ENCODE measurements at places on chromosomes 16 and 17. TPM values are rescaled to one million over a fixed set of nuclear protein-coding genes. Genes with fewer than 3 reads are reported as not detected.

DNA sequence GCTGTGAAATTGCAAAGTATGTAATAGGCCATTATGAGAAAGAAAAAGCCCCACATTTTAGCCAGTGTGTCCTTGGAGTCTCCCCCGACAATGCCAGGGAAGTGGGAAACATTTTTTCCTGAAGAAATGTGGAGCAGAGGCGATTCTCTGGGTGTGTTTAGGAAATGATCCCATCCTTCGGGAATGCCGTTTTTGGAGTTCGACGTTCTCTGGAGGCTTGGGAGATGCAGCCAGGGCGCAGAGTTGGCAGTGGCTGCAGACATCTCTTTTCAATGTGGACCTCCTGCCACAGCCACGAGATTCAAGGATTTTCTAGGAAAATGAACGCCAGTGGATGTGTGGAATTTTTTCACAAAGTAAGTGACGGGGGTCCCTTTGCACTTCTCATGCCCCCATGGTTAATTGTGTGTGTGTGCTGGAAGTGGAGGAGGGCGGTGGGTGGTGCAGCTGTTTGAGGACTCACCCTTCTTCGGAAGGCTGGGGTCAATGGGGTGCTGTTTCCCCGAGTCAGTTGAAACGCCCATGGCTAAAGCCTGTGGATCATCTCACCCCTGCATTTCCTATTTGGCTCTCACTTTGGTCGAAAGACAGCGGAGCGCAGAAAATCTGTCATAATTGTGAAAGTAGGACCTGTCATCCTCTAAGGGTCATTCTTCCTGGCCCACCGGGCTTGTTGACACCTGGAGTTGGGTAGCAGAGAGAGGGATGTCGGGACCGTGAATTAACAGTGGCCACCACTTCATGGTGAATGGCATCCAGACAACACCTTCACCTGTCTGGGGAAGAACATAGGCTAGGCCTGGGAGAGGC is 73.2 kb downstream of the CMIP start:
- no peak for DNase-seq

DNA sequence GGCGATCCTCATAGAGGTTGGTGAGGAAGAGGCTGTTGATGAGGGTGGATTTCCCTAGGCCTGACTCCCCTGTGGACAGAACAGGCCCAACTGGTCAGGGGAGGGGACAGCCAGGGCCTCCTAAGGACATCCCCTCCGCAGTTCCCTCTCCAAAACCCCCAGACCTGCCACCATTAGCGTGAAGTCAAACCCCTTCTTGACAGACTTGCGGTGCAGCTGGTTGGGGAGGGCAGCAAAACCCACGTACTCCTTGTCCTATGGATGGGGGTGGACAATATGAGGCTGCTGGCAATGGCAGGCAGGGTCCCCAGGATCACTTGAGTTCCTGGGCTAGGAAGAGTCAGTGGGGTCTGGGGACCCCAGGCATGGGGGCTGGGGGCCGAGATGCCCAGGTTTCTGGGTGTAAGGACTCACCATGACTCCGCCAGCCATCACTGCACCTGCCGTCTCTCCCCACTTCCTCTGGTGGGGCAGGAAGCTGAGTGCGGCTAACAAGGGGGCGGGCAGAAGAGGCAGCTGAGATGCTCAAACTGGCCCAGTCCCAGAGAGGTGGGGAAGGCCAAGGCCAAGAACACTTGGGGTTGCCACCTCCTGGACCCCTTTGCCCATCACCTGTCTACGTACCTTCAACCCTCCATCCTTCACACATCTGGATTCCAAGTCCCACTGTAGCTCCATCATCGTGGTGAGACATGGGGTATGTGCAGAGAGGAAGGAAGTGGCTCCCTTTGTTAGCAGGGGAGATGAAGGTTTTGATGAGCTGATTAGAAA is at the start of gene SEPTIN1:
Gene SEPTIN1 (minus strand): TSS at position 451 of the 771 bp plus-strand sequence. CDS start 19 bp downstream, at position 432.
- DNase-seq, result no peak

- no peak for DNase-seq
These were observed 99.9 kb upstream of the CCL2 start for GRCh38 chr17:34154961-34155730.

The SNN gene
- total RNA-seq, result 21.4 TPM

DNA sequence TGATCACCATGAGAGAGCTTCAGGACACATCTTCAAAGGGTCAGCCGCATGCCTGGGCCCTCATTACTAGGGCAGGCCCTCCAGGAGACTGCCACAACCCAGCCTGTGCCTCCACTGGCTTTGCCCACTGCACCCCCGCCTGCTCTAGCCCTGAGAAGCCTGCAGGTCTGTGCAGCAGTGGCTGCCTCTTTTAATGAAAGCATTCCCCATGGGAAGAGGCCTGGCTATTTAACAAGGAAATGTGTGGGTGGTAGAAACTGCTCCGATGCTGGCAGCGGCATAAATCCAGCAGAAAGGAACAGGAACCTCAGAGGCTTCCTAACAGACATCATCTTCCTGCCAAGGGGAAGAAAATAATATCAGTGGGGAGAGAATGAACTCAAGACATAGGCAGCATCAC is 375 bp upstream of the KRT32 start:
- no peak for DNase-seq

The RAD51C gene
- total RNA-seq, result 15.4 TPM

The VMP1 gene
- total RNA-seq, result 728 TPM

GRCh38 chr17:45782889-45783592 is 1.1 kb upstream of the CRHR1 start:
- no peak for DNase-seq

GRCh38 chr17:4525691-4526397 is 27.2 kb downstream of the SPNS2 start:
- no peak for DNase-seq

DNA sequence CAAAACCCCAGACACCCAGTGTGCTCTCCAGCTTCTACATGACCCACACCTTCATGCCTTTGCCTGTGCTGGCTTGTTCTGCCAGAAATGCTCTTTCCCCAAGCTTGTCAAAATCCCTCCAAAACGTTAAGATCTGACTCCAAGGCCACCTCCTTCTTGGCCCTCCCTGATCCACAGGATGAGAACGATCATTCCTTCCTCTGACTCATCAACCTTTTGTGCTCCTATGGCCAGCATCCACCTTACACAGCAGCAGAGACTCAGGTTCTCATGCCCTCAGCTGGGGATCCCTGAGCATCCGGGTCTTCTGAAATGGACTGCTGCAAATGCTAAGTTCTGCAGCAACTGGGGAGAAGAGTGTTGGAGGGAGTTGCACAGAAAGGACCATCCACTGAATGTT is 2.9 kb downstream of the ZBTB4 start:
- no peak for DNase-seq

The CBLN1 gene
- total RNA-seq, result not detected

- no peak for DNase-seq
These were observed 114.7 kb upstream of the CACNG3 start for GRCh38 chr16:24141466-24141865.

GRCh38 chr16:88503374-88503770 is 50.3 kb downstream of the ZFPM1 start:
- no peak for DNase-seq

- DNase-seq, result no peak
These were observed 4.5 kb upstream of the MNT start for GRCh38 chr17:2405247-2405926.

The EPOP gene
- total RNA-seq, result 0.54 TPM

DNA sequence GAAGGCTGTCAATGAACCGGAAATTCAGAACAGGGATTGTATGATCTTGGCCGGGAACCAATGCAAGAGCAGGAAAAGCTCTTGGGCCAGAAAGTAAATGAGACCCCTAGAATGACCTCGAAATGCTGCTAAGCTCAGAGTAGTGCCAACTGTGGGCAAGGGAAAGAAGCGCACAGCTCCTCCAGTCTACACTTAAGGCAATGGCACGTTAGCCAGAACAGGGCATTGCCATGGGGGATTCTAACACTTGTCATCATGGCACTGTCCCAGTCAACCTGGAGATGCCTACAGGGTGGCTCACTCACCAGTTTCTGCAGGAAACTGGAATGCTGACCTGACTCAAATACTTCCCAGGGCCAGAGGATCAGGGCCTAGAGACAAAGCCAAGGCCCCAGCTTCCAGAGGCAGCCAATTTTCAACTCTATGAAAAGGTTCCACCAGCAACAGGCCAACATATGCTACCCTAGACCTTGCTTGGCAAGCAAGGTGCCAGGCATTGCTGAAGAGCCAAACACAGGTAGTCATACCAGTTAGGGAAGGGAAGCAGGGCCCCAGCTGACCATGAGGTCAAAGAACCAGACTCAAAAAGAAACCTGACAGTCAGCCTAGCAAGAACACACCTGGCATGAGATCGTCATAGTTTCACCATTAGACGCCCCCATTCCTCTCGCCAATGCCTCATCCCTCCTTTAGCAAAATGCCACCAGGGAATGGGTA is 34.9 kb downstream of the ARHGAP17 start:
- no peak for DNase-seq

GRCh38 chr16:80816356-80816755 is 12.0 kb upstream of the CDYL2 start:
- DNase-seq, result no peak

The GIT1 gene
- 24.1 TPM for total RNA-seq

DNA sequence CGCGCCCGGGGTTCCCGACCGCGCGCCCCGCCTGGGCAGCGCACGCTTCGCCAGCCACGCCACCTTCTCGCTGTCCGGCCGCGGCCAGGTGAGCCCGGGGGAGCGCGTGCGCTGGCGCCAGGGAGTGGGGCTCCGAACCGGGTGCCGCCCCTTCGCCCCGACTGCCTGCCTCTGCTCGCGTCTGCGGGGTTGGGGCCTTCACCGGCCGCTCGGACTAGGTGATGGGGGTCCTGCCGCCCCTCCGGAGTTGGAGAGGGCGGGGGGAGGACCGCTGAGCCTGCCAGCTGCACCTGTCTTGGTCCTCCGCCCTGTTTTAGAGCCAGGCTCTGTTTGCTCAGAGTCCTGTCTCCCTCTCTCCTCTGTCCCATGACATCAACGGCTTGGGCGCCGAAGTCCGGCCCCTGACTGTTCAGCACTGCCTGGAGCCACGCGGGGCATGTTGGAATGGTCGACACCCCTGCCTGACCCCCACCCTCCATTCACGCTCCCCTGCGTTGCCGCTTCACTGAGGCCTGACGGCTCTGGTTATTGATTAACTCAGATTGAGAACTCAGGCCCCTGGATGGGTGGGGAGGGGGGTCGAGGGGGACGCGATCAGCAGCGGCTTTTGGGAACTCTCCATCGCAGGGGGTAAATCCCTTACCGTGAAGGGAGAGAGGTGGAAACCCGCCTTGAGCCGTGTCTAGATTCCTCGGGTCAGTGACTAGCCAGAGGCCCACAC is 748 bp downstream of the SMTNL2 start:
- no peak for DNase-seq

DNA sequence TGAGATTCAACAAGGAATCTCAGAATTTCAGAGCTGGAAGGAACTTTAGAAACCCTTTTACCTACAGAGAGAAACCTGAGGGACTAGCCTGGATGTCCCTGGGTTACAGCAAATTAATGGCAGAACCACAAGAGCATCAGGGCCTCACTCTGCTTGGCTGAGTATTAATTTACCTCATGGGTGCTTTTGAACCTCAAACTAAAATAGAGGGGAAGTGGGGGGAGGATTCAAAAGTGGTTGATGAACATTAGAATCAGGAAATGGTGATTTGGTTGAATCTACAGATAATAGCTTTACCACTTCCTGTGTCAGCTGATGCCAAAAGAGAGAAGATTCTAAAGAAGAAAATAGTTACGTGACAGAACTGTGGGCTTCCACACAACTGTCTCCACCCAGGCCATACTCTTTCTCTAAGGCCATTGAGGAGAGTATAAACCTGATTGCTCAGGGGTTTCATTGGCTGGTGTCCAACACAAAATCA is 11.3 kb upstream of the SKAP1 start:
- DNase-seq, result no peak

The CES5A gene
- total RNA-seq, result not detected

DNA sequence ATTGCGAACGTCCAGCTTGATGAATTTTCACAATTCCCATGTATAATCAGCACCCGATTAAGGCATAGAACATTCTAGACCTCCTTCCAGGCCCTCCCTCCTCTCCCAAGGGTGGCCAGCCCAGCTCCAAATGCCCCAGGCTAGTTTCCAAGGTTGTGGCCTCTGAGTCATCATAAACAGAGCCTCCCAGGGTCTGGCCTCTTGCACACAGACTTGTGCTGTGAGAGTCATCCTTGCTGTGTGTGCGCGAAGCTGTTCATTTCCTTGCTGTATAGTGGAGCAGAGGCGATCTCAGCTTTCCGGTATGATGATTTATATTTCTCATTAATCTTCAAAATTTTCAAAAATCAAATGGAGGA is 20.5 kb upstream of the JPH3 start:
- peak; percentile 77 for DNase-seq

The TEKT1 gene
- total RNA-seq, result not detected

The QRICH2 gene
- 6.1 TPM for total RNA-seq

GRCh38 chr16:19094542-19095365 is 19.0 kb upstream of the ITPRIPL2 start:
- no peak for DNase-seq

The MT1X gene
- 320 TPM for total RNA-seq

GRCh38 chr17:64378890-64379354 is 11.7 kb downstream of the PECAM1 start:
- no peak for DNase-seq

DNA sequence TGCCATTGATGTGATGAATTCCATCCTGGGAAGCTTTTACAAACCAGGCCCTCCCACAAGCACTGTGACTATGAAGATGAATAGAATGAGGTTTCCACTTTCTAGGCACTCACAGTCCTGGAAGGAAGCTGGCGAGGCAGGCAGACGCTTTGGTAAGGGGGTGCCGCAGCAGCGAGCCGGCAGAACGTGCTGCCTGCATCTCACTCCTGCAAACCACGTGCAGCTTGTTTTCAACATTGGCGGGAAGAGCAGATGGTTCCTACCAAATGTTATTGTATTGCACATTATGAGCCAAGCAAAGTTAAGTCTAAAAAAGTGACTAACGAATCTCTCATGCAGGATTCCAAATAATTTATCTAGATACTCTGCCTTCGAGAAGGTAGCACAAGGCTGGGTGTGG is 3.7 kb upstream of the DNAI2 start:
- no peak for DNase-seq

DNA sequence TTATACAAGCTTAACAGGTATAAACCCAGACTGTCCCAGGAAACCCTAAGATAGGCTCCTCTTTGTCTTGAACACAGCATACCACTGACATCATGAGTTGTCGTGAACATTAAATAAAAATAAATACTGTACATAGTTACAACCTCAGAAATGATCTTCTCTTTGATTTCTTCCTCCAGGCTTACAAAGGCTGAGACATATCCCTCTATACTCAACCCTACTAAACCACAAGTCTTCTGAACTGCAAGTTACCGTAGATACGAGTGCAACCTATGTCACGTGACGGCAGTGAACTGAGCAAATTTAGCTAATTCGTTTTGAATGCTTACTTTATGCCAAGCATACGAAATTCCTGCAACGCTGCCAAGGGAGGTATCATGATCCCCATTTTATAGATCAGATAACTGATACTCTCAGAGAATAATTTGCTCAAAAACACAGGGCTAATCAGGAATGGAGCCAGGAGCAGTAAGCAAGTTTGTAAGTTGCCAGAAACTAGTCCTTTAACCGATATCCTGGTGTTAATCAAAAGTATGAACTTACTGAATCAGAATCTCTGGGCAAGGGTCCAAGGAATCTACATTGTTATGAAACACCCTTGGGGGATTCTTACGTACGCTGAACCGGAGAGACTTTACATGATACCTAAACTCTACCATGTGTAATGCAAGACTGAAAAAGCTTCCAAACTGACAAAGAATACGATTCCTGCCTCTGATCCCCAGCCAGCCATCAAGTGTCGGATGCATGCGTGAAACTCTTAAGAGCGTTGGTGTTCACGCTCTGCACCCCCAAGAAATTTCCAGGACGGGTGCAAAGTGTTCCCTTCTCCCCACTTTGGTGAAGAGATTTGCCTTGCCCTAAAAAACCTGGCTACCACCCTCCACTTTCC is 106.2 kb downstream of the XYLT1 start:
- no peak for DNase-seq

The IRX5 gene
- 2.7 TPM for total RNA-seq
